ENCODE measurements at places on chromosomes 13 and 19.

DNA sequence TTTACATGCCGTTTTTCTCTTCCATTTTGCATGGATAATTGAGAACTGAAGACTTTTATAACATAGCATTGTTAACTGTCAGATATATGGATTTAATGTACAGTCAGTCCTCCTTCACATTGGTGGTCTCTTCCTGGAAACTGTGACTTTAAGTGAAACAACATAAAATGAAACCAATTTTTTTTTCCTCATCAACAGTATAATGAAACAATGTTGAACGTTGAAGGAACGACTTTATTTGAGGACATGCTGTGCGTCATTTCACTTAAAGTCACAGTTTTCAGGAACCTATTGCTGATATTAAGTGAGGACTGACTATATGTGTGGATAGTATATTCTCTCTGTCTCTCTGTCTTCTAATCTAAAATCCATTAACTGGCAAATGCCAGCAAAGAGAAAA lies 54.8 kb downstream of the COG3 start:
- DNase-seq, result peak; percentile 78

DNA sequence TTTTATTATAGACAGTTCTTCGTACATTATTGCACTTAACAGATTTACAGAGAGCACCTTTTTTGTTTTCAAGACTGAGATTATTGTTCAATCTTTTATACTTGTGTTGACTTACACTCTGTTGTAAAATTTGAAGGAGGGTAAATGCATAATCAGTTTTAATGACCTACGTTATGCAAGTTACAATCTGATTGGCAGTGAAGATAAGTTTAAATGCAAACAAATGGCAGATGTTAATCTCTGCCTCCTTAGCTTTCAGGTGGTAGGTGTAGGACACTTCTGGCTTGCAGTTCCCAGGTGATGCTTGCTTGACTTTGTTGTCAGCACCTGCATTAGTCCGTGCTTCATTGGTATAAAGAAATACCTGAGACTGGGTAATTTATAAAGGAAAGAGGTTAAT lies 424.9 kb downstream of the FGF9 start:
- DNase-seq, result no peak

DNA sequence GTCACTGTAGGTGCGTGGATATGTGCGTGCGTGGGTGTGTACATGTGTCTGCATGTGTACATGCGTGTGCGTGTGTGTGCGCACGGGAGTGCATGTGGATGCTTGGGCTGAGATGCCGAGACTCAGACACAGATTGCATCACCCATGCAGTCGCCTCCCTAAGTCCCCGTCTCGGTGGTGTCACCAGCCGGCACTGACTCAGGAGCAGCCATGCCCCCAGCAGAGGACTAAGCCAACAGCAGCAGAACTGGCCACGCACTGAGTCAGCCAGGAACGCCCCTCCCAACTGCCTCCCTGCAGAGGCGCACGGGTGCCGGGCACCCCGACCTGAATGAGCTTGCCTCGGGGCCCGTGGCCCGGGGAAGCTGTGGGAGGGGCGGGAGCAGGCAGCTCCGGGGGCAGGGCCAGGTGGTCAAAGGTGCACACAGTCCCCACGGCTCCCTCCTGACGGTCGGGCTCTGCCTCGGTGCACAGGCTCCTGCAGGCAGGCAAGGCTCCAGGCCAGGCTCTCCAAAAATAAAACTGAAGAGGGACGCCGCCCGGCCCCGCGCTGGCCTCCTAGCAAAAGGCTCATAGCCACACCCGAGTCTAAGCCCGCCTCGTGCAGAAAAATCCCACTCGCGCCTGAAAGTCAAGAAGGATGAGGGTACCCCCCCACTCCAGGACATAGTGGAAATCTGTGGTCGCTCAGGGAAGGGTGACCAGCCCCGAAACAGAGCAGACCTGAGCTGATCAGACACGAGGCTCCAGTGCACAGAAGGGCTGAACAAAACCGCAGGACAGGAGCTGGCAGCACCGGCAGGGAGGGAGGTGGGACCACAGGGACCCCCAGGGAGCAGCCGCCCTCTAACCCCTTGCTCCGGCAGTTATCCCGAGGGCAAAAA lies 49.2 kb downstream of the GADD45B start:
- DNase-seq, result no peak

DNA sequence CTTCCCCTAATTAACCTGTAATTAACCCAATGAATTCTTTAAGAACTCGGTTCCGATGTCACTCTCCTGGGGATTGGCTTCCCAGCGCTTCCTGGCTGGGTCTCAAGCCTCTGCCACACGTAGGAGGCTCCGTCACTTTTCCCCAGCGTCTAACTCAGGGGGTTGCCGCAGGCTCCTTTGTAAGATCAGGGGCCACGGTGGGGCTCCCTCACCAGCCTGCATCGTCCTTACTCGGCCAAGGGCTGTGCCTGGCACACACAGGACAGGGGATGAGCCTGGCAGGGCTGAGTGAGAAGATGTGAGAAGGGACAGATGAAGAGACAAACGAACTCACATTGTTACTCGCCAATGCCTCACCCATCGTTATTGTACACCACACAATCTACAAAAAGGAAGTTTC lies 20.9 kb upstream of the ATP11A start:
- DNase-seq, result no peak

- DNase-seq, result no peak
Measured at GRCh38 chr19:12996406-12997094, 1.3 kb downstream of the NFIX start.

- no peak for DNase-seq
Measured at GRCh38 chr13:98225036-98225940, 48.2 kb upstream of the RNF113B start.

DNA sequence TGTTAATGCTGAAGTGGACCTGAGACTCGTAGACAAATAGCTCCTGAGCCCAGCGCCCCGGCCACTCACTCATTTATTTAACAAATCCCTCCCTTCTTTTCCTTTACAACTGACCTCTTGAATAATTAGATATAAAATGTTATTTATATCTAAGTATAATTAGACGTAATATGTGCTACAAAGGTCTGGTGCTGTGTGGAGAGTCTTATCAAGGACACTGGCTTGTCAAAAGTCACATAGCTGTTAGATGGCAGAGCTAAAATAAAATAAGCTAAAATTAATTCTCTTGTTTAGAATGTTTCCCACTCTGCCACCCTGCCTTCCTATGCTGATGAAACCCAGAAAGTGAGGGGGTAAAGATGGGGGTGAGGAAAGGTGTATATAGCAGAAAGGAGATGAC lies 73.0 kb upstream of the FAM216B start:
- no peak for DNase-seq

- no peak for DNase-seq
Measured at GRCh38 chr13:23985060-23985459, 87.8 kb upstream of the C1QTNF9B start.

GRCh38 chr19:49014123-49014869 lies 2.6 kb downstream of the LHB start:
- no peak for DNase-seq

DNA sequence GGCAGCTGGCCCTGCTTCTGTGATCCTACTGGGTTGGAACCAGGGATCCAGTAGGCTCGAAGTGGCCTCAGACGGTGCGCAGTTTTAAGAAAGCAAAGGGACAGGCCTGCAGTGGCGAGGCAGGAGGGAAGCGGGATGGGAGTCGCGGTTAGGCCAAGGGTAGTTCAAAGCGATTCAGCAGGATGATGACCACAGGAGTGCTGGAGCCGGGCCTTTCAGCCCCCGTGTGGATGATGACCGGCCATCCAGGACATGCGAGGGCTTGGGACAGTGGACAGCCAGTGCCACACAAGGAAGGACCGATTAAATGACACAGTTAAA lies 854 bp downstream of the RNASEH2B start:
- DNase-seq, result peak; percentile 51

GRCh38 chr19:19057720-19058119 lies 6.1 kb upstream of the SLC25A42 start:
- no peak for DNase-seq

DNA sequence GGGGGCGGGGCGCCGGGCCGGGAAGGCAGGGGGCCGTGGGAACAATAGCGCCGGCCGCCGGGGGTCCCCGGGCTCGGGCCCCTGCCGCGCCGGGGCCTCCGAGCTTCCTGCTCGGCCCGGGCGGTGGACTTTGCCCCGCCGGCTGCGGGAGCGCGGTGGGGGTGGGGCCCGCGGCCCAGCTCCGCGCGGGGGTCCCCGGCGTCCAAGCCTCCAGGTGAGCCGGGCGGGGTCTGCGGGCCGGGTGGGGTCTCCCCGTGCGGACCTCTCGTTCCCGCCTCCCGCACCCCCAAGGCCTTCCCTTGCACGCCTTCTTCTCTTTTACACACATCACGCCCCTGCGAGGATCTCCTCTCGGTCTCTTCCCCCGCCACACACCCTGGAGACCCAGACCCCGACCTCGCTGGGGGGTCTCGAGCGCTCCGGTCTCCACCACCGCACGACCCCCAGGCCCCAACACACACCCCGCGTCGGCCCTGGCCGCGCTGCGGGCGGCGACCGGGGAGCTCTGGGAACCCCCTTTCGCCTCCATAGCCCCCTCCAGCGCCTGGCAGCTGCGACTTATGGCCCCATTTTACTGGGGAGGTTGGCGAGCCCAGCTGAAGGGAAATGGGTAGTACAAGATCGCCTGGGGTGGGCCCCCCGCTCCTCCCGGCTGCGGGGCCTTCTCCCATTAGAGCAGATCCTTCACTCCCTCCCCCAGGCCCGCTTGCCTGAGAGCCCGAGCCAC lies 711 bp downstream of the CAMSAP3 start:
- no peak for DNase-seq

GRCh38 chr19:9658769-9659168 lies 16.1 kb downstream of the ZNF562 start:
- no peak for DNase-seq

GRCh38 chr13:100596516-100596915 lies 7.9 kb upstream of the GGACT start:
- no peak for DNase-seq

DNA sequence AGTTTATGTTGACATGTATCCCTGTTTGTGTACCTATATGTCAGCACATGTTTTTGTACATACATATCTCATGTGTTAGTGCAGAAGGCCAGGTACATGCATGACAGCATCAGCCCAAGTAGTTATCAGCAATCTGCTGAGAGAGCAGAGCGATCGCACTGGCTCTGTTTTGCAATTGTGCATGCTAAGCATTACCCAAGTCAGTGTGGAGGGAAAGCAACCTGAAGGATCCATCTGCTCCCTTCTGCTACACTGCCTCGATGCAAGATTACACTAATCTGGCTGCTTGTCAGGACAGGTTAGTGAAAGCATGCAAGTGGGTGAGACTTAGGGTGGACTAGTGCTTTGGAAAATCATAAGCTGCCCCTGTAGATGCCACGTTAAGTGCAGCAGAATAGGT lies 211.8 kb downstream of the PCCA start:
- DNase-seq, result no peak

- peak; percentile 94 for DNase-seq
Measured at GRCh38 chr19:48660852-48661710, 11.7 kb downstream of the NTN5 start.

GRCh38 chr19:35257113-35257461 lies 8.3 kb downstream of the LSR start:
- DNase-seq, result no peak

GRCh38 chr13:111389621-111390521 lies 69.4 kb downstream of the TEX29 start:
- DNase-seq, result no peak

DNA sequence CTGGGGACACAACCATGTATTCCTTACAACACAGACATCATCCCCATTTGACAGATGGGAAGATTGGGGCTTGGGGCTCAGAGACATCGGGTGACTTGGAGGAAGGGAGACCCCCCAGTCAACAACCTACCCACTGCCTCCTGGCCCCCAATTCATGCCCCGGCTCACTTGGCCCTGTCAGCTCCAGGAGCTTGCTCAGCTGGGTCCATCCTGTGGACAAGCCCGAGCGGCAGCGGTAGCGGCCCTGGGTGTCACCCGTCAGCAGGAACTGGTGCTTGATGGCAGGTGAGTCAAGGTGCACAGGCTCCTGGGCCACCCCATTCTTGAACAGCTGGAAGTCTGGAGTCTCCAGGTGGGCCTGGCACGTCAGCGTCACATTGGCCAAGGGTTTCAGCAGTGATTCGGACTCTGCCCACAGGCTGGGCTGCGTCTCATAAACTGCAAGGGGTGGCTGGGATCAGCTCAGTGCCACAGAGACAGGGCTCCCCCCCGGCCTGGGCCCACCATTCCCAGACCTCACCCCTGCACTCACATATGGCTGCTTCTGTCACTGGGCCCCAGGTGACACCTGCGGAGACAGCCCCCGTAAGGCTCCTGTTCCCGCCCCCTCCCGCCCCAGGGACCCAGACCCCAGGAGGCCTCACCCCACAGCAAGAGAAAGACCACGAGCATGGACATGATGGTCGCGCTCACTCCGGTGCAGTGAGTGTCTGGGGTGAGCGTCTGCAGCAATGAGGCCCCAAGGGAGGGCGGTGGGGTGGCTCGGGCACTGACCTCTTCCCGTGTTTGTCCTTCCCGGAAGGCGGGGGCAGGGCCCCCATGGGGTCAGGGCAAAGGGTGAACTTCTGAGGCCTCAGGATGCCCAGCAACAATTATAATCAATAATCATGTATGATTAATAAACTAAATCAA lies at the start of gene A1BG:
Gene A1BG, minus strand, starts transcription at position 733 of the 912 bp plus-strand sequence. Its CDS starts 55 bp downstream, at position 678.
- DNase-seq, result no peak

GRCh38 chr19:514166-514663 lies 6.9 kb downstream of the TPGS1 start:
- no peak for DNase-seq

DNA sequence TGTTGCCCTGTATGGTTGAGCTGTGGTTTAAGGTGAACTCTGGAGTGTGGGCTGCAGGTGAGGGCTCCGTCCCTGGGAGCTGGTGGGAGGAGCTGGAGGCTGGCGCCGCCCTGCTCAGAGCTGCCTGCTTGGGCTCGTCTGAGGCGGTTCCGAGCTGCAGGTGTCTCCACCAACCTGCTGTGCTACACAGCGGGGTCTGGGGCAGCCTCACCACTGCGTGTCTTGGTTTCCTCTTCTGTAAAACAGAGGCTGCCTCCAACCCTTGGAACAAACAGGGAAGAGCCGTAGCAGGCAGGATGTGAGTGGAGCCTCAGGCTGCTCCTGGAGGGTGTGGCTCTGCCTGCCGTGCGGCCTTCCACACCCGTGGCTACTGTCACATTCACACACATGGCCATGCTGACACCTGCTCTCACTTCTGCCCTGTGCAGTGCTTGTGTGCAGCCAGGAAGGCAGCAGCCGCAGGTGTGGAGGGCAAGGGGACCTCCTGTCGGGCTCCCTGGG lies 21.4 kb downstream of the NAXD start:
- DNase-seq, result no peak

DNA sequence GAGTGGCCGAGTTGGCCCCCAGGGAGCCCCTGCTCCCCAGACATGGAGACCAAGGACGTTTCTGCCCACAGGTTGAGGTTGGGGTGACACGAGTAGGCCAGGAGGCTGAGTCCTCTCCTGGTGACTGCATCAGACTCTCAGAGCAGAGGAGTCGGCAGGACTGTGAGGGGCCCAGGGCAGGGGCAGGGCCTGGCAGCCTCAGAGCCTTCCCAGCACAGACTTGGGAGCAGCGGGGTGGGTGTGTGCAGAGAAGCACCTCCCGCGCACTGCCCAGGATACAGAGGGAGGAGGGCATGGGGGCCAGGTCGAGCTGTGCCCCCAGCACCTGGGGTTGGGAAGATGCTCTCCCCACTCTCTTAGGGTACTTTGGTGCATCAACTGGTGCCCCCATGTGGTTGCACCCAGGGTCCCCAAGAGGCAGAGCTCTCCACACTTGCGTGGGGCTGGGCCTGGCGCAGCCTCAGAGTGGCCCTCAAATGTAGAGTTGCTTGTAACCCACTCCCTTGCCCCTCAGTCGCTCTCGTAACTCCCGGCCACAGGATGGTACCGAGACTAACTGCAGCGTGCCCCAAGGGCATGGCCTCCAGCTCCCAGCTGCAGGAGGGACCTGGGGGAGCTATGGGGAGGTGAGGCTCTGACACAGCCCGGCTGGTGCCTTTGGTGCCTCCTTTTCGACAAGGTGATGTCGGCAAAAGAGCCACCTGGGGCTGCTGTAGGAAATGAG lies 15.9 kb downstream of the TSSK6 start:
- no peak for DNase-seq

- no peak for DNase-seq
Measured at GRCh38 chr13:85799097-85799582, at the start of gene SLITRK6. Gene SLITRK6, minus strand, starts transcription at chr13:85799419. Its CDS starts 2,911 bp downstream, at chr13:85796508.
